ENCODE measurements at places on chromosomes 4 and X.

DNA sequence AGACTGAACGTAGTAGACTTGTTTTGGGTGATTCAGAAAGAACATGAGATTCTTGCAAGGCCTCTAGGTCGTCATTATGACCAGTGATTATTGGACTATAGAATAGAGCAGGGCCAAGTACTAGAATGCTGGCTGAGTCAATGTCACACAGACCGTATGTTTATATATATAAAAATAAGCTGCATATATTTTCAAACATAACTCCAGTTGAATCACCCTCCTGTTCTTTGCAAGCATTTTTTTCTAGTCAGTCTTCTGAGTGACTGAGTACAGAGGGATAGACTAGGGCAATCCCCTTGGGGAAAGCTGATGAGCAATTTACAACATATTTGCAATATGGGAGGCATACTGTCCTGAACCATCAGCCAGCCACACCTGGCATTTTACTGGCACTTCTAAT is 48.4 kb upstream of the PRPS1 start:
- no peak for DNase-seq

DNA sequence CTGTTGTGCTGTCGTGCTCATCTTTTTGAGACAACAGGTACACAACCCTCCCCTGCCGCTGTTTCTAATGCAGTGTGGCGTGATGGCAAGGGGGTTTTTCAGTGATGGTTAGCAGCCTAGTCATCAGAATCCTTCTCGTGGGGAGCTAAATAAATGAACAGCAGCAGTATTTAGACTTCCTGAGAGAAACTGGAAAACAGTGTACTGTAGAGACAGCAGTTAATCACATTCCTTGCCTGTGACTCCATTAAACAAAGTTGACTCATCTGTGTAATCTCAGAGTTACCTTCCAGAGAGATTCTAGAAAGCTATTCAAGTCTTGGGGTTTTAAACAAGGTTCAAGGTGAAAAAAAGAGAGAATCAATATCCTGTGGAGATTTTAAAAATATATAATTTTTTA is 1753.2 kb upstream of the PCDH7 start:
- no peak for DNase-seq

- DNase-seq: peak; percentile 53
These were observed 41.3 kb downstream of the RAPGEF2 start for GRCh38 chr4:159144112-159144694.

DNA sequence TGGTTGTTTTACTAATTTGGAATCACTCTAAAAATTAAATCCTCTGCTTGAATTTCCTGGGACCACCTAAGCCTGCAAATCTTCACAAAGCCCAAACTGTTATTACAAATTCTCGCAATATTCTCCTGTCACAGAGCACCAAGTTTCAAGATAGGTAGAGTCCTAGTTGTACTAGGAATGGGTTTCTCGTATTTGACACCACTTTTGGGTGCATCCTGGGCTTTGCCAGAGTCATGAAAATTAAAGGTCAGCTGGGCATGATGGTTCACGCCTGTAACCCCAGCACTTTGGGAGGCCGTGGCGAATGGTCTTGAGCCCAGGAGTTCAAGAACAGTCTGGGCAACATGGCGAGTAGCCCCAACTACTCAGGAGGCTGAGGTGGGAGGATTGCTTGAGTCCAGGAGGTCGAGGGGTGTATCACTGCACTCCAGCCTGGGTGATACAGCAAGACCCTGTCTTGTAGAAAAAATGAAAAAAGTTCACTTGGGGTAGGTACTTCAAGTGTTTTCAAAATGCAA is 30.6 kb upstream of the MANBA start:
- no peak for DNase-seq

DNA sequence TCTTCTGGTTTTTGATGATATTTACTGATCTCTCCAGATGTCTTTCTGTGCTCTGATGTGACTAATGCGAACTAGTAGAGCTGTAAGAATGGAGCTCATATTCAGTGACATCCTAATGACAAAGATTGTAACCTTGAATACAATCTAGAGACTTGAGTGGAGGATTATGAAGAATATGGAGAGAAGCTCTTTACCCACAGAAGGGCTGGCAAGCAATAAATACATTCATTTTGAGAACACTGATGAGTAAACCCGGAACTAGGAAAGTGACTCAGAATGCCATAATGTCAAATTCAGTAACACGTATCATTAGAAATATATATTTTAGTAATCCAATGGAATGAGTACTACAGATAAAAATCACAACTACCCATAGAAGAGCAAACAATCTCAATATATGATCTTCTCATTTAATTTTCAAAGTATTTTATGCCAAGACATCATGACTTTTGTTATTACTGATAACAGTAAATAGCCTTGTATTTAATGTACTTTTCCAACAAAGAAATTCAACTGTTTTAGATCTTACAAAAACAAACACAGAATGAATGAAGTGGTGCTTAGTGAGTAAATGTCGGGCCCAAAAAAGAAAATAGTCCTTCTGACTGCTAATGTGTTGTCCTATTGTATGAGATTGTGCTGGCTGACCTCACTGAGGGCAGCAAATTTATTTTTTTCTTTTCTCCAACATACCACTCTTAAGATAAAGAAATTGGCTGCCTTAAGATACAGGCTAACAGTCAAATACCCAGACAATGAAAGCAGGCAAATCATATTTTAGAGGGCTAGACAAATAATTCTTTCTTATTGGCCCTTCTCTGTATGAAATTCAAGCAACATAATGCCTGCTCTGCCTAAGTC is 49.2 kb upstream of the HDAC8 start:
- DNase-seq: no peak

DNA sequence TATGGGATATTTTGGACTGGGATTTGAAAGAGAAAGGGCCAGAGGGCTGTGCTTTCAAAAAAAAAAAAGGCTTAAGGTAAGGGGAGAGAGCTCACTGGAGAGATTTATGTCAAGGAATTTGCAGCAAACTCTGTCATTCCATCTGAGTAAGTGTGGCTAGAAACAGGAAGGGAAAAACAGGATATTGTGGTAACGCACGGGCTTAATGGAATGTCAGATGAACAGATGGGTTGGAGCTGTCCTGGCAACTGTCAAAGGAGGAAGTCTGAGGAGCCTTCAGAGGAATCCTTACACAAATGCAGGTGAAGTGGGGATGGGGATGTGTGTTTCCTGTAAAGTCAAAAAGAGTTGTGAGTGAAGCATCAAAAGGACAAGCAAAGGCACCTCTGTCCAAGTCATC is 15.1 kb upstream of the NKX3-2 start:
- DNase-seq: no peak

DNA sequence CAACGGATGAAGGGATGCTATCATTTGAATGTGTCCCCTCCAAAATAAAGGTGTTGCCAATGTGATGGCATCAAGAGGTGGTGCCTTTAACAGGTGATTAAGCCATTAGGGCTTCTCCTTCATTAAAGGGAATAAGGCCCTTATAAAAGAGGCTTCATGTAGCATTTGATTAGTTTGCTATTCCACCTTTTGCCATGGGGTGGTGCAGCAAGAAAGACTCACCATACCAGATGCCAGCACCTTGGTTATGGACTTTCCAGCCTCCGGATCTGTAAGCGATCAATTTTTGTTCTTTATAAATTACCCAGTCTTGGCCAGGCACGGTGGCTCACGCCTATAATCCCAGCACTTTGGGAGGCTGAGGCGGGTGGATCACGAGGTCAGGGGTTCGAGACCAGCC is 7.9 kb upstream of the SLC25A43 start:
- DNase-seq: peak; percentile 55

DNA sequence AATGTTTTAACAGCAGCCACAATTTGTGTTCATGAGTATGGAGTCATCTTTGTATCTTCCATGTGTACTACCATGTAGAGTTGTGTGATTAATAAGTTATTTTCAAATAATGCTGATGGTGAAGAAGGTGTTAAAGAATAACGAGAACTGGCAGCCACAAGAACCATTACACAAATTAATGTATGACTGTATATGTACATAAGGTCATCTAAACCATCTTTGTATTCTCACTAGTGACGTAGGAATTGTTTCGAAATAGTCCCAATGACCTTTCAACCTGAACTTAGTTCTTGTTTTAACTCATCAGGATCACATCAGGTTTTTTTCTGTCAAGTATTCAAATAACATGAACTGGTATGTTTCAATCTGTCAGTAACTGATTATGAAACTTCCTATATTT is 48.3 kb upstream of the NOCT start:
- DNase-seq: no peak

- DNase-seq: peak; percentile 9
These were observed at the start of gene EGF for GRCh38 chr4:109912706-109913595. TSS of gene EGF (plus strand) at chr4:109912883. CDS start at chr4:109913336, 453 bp downstream.

GRCh38 chr4:142549726-142550463 is 296.2 kb downstream of the INPP4B start:
- no peak for DNase-seq

GRCh38 chr4:144948009-144948408 is 150.0 kb downstream of the ANAPC10 start:
- no peak for DNase-seq

- no peak for DNase-seq
These were observed 3.0 kb upstream of the CLNK start for GRCh38 chr4:10687526-10687925.

DNA sequence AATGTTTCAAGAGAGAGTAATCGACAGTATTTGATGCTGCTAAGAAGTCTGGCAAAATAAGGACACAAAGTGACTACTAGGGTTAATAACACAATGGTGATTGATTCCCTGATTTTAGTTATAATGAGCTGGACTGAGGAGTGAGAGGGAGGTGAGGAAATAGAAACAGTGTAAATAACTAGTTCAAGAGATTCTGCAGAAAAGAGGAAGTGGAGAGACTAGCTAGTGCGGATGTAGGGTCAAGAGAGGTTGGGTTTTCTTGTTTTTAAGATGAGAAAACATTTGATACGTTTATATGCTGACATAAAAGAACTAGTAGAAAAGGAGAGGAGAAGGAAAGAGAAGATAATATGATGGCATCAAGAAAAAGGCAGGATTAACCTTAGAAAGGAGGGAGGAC is 12.2 kb upstream of the TRPC5 start:
- no peak for DNase-seq

DNA sequence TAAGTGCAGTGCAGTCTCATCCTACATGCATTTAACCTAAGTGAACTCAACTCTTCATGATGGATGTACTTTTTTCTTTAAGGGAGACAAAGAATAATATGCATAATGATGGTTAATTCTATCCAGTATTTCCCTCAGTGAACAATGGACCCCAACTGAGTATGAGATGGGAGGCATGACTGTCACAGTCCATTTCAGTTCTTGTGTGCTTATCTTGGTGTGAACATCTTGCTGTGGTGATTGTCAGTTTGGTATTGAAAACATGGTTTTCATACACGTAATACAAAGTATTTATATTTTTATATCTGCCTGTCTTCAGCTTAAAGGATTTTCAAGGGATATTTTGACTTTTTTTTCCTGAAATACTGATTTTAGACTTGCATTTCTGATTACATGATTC is 72.0 kb upstream of the NDUFC1 start:
- DNase-seq: no peak

- no peak for DNase-seq
These were observed 526.3 kb downstream of the SPRY1 start for GRCh38 chr4:123922847-123923246.

GRCh38 chr4:174154215-174154854 is 129.1 kb downstream of the FBXO8 start:
- no peak for DNase-seq

DNA sequence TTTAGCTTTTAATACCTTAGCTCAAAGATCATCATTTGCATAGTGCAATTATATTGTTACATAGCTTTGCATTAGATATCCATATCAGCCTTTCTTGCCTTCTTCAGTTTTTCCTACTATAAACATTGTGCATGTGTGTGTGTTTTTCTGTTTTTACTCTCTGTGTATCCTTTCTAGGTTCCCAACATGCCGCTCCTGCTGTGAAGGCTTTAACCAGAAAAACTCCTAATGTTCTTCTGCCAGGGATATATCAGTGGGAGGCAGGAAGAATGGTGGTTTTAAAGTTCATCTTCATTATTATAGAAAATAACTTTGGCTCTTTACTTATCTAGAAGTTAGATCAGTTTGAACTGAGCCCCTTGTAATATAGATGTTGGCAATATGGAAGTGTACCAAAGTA is 61.2 kb downstream of the CPE start:
- DNase-seq: no peak

GRCh38 chr4:53307819-53308780 is 57.8 kb downstream of the SCFD2 start:
- DNase-seq: no peak

- DNase-seq: no peak
These were observed 94.9 kb upstream of the UNC5C start for GRCh38 chr4:95643627-95644026.
